Stimulated activated CD8-positive, alpha-beta memory T cell treated with anti-CD3 and anti-CD28 coated beads, Interleukin-4, amount 100 ng/mL, for 24 hours (primary cell): ENCODE measurements at places on chromosomes 7 and 10.

DNA sequence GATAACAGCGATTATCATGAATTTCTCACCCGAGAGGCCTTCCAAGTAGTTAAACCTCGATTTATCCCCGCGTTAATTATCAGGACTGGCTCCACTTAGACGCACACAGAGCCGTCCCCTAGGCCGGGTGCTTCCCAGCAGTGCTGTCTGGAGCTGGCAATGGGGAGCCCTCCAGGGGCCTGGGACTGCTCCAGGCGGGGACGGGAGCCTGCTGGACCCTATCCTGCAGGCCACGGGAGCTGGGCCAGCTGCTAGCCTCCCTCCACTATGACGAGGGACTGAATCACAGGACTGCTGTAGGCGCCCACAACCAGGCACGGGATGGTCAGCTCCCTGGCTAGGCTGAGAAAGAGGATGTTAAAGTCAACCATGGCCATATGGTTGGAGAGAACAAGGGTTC is 229.1 kb downstream of the ELFN1 start:
- no peak for DNase-seq

DNA sequence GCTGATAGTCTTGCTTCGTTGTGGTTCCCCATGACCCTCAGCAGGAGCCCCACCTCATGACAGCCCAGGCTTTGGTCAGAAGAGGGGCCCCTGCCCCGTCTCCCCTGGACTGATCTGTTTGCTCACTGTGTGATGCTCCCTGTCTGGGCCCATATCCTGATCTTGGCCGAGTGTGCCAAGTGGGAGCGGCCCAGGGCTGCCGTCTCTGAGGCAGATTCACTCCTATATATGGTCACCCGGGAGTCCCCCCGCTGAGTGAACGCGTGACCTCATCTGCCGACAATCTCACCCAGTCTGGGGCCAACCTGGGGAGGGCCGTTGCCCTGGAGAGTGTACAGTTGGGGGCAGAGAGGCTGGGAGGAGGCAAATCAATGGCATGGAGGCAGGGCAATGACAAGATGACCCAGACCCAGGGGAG is 34.5 kb downstream of the PPIF start:
- no peak for DNase-seq

GRCh38 chr7:103791894-103792293 is 197.6 kb downstream of the RELN start:
- DNase-seq, result no peak

GRCh38 chr10:79608505-79609375 is 2.0 kb upstream of the SFTPA1 start:
- DNase-seq, result peak; percentile 3

GRCh38 chr7:67553378-67553777 is 556.7 kb downstream of the TYW1 start:
- no peak for DNase-seq
